ENCODE measurements at places on chromosomes 12 and 14. TPM values are rescaled to one million over a fixed set of nuclear protein-coding genes. Genes with fewer than 3 reads are reported as not detected.

The CCDC177 gene
- total RNA-seq: not detected

The MMP19 gene
- total RNA-seq: 2.1 TPM

The AQP2 gene
- not detected for total RNA-seq

The FERMT2 gene
- 116 TPM for total RNA-seq

The LYZ gene
- total RNA-seq: 51.1 TPM

The TDRD9 gene
- total RNA-seq: 2.2 TPM

The OTX2 gene
- total RNA-seq: not detected

The POP5 gene
- total RNA-seq: 34.0 TPM

The NID2 gene
- total RNA-seq: 41.3 TPM

All from left ventricle myocardium superior (tissue), 1 donor.